ENCODE measurements at places on chromosomes 3 and 15.

DNA sequence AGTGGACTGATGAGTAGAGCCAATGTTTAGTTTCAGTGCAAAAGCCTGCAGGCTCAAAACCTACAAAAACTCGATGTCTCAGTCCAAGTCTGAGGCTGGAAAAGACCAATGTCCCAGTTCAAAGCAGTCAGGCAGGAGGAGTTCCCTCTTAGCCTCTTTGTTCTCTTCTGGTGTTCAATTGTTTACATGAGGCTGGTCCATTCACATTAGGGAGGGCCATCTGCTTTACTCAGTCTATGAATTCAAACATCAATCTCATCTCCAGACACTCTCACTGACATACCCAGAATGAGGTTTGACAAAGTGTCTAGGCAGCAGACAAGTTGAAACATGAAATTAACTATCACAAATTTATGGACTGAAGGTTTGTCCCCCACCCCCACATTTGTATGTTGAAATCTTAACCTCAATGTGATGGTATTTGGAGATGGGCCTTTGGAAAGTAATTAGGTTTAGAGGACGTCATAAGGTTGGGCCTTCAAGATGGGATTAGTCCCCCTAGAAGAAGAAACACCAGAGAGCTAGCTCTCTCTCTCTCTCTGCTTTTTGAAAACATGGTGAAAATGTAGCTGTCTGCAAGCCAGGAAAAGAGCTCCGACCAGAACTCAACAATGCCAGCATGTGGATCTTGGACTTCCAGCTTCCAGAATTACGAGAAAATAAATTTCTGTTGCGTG lies 438.5 kb upstream of the RGMA start:
- no peak for DNase-seq

GRCh38 chr3:79766496-79767193 lies 1.2 kb downstream of the ROBO1 start:
- DNase-seq: no peak

GRCh38 chr3:175432376-175433025 lies 573.4 kb downstream of the NAALADL2 start:
- no peak for DNase-seq

- DNase-seq: no peak
These were observed 1.2 kb upstream of the SLC22A13 start for GRCh38 chr3:38264353-38264771.

- DNase-seq: no peak
These were observed 62.8 kb upstream of the GATA2 start for GRCh38 chr3:128555841-128556240.

DNA sequence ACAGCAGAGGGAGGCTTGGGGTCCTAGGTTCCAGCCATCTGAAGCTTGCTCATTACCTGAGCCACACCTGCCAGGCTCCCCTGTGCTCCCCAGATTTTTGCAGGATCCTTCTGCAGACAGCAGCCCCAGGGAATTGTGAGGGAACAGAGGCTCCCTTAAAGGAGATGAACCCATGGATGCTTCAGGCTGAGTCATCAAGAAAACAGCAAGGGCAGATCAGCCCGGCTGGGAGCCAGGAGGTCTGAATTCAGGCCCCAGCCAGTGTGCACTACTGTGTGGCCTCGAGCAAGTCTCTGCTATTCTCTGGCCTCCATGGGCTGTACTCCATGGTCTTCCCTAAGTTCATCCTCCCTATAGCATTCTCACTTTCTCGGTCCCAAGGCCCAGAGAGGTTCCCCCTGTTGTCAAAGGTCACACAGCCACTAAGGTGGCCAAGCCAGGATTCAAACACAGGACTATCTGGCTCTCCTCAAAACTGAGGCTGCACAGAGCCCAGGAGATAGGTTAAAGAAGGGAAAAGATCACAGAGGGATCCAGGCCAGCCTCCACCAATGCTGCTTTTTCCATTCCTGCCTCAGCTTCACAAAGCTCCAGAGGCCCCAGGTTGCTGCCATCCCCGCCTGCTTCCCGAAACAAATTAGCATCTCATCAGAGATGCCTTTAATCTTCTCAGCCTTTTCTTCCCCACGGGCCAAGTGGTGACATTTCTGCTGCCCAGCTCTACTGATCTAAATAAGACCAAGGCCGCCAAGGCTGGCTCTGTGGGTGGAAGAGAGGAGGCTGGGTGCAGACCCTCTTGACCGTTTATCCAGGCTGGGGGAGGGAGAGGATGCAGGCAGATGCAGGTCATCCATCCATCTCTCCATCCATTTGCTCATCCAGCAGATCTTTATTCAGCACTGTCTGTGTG lies 21.2 kb upstream of the GRIP2 start:
- no peak for DNase-seq

DNA sequence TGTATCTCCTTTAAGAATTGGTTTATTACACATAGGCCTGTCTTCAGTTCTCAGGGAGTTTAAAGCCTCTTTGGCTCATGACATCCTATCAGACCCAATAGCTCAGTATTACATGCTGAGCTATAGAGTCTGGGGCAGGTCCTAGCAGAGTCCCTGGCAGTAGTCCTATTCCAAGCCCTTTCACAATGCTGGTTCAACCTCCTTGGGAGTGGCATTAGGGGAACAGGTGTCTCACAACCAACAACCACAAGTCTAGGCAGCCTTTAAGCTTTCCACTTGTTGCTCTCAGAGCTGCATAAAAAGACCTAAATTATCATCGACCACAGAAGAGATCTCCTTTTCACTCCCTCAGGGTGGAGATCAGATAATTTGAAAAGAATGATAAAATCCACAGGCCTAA lies 22.8 kb upstream of the C2CD4B start:
- no peak for DNase-seq

- DNase-seq: no peak
These were observed 23.0 kb downstream of the NEO1 start for GRCh38 chr15:73075160-73075859.

GRCh38 chr3:99330281-99330680 lies 308.1 kb upstream of the COL8A1 start:
- DNase-seq: peak; percentile 45

- DNase-seq: no peak
These were observed 129.1 kb downstream of the TPRA1 start for GRCh38 chr3:127461286-127461910.

GRCh38 chr15:74384881-74385643 lies 17.6 kb upstream of the CYP11A1 start:
- DNase-seq: no peak

GRCh38 chr3:64259636-64260035 lies 34.4 kb upstream of the PRICKLE2 start:
- no peak for DNase-seq

GRCh38 chr3:15860014-15860934 lies 62.5 kb upstream of the ANKRD28 start:
- DNase-seq: peak; percentile 60

GRCh38 chr3:32428092-32429068 lies 36.7 kb downstream of the CMTM7 start:
- DNase-seq: no peak

DNA sequence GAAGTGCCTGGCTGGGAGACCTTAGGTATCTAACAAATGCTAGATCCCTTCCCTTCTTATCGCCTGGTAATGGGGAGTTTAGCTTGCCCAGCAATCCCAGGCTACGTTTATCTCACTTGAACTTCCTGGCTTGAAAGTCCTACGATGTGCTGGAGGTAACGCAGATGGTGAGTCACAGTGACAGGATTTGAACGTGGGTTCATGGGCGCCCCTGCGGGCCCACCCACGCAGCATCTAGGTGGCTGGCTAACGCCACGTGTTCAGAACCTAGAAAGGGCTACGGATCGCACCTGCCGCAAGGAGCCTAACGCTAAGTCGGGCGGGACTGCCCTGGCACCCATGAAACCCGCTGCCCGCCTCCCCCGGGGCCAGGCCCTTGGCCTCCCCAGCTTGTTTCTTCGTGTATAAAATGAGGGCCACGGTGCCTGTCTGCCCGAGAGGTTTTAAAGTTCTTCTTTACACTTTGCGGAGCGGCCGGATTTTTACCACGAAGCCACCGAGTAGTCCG lies 600 bp upstream of the USP3 start:
- no peak for DNase-seq

- DNase-seq: no peak
These were observed 53.7 kb downstream of the THRB start for GRCh38 chr3:24440760-24441464.
